ENCODE measurements at places on chromosomes 2 and 18. TPM values are rescaled to one million over a fixed set of nuclear protein-coding genes. Genes with fewer than 3 reads are reported as not detected.

The SPP2 gene
- 0.60 TPM for total RNA-seq

The MAP3K19 gene
- not detected for total RNA-seq

The MYO7B gene
- not detected for total RNA-seq

The TEKT4 gene
- total RNA-seq, result not detected

The MAL gene
- 0.64 TPM for total RNA-seq

DNA sequence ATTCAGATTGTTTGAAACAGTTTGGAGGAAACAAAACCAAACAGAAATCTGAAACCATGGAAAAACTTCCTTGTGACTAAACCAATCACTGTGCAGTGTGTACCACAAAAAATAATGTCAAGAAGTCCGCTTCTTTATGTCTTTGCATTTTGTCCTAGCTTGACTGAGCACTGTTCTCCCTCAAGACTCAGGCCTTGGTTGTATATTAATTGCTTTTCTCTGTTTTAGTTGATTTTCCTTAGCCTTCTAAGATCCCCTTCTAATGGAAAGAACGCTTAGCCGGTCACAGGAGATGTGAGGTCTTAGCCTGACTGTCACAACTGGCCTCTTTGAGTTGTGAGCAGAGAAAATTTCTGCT is 56.6 kb downstream of the LCLAT1 start:
- no peak overlapping the region for H3K27ac ChIP-seq
- no peaks in the 10 kb centered on the region for H3K36me3 ChIP-seq
- H3K4me3 ChIP-seq, result no peak overlapping the region
- H3K27me3 ChIP-seq, result no peaks in the 10 kb centered on the region

- no peaks in the 10 kb centered on the region for H3K27me3 ChIP-seq
- DNase-seq, result no peak
- no peak overlapping the region for H3K27ac ChIP-seq
- no peaks in the 10 kb centered on the region for H3K36me3 ChIP-seq
- H3K4me3 ChIP-seq, result no peak overlapping the region
- no peaks in the 10 kb centered on the region for H3K4me1 ChIP-seq
These were observed 701.4 kb downstream of the ERBB4 start for GRCh38 chr2:211837206-211837605.

GRCh38 chr2:222399038-222399783 is 25.1 kb upstream of the SGPP2 start:
- DNase-seq, result peak; percentile 10
- H3K27ac ChIP-seq, result no peak overlapping the region
- no peaks in the 10 kb centered on the region for H3K36me3 ChIP-seq
- no peaks in the 10 kb centered on the region for H3K4me1 ChIP-seq
- no peaks in the 10 kb centered on the region for H3K27me3 ChIP-seq

DNA sequence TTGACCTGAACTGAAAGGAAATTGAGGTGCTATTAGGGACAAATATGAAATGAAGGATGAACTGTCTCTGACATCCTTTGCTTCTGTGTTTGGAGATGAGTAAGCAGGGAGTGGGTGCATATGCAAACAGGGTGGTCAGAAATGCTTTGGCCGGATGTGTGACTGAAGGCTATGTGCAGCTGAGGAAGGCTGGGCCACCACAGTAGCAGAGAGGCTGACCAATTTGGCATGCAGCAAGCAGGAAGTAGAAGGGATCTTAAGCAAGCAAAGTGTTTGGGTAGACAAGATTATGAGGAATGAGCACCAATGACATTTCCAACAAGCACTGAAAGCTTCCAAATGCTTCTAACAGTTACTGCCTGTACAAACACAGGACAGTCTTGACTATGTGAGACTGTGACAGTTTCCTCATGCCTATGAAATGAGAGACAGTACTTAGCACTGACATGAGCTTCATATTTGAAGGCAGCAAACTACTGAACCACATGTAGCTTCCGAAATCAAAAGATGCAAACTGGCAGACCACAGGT is 3.3 kb upstream of the ACTR3 start:
- H3K36me3 ChIP-seq, result no peaks in the 10 kb centered on the region
- H3K27me3 ChIP-seq, result no peaks in the 10 kb centered on the region
- peak; percentile 22 for DNase-seq

GRCh38 chr2:40287773-40288172 is 164.1 kb downstream of the SLC8A1 start:
- no peaks in the 10 kb centered on the region for H3K27me3 ChIP-seq
- no peaks in the 10 kb centered on the region for H3K36me3 ChIP-seq
- no peak overlapping the region for H3K27ac ChIP-seq
- DNase-seq, result no peak
- H3K4me3 ChIP-seq, result no peak overlapping the region

GRCh38 chr18:38368886-38369285 is 803.3 kb upstream of the CELF4 start:
- H3K27me3 ChIP-seq, result no peaks in the 10 kb centered on the region
- DNase-seq, result no peak
- no peak overlapping the region for H3K27ac ChIP-seq
- H3K4me3 ChIP-seq, result no peak overlapping the region

GRCh38 chr2:138711812-138712211 is 68.4 kb downstream of the NXPH2 start:
- no peaks in the 10 kb centered on the region for H3K27me3 ChIP-seq
- H3K4me3 ChIP-seq, result no peak overlapping the region
- no peak overlapping the region for H3K27ac ChIP-seq
- H3K4me1 ChIP-seq, result peaks cover 14% of the 10 kb centered on the region
- H3K36me3 ChIP-seq, result no peaks in the 10 kb centered on the region

GRCh38 chr2:197108758-197109157 is 182.3 kb upstream of the PGAP1 start:
- H3K27me3 ChIP-seq, result no peaks in the 10 kb centered on the region
- no peaks in the 10 kb centered on the region for H3K36me3 ChIP-seq
- peaks cover 18% of the 10 kb centered on the region for H3K4me1 ChIP-seq
- DNase-seq, result peak; percentile 66
- H3K27ac ChIP-seq, result peak overlapping the region; percentile 76
- H3K4me3 ChIP-seq, result no peak overlapping the region

DNA sequence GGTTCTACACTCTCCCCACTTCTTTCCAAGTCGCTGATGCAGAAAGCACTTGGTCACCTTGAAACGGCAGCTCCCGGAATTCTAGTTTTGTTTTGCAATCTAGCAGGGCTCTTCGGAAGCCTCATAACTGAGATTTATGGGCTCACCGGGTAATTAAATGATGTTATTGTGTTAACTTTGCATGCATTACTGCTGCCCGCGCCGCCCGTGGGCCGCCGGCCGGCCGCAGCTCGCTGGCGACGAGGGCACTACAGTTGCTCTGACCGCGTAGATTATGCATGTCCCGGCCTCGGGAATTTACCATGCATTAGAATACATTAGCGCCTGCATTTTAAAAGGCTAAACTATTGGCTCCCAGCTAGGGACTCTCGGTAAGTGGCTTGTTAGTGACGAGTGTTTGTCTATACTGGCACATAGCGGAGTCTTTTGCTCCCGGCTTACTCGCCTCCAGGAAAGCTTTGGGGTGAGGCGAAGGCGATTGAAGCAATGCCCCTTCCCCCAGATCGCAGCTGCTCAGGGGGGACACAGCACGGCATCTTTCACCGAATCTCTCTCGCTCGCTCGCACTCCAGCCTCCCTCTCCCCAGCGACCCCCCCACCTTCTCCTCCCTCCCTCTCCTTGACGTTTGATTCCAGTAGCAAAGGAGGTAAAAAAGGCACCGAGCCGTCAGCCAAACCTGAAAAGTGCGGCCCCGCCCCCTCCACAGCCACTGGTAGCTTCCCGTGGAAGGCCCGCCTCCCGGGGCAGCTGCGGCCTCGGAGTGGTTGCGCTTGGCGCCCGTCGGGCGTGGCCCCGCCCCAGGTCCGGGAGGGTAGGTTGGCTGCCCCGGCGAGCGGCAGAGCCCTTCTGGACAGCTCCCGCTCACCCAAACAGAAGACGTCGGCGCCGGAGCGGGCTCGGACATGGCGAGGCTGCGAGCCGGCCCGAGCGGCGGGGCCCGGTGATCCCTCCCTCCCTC is at the start of gene ONECUT2:
TSS of gene ONECUT2 (plus strand) at position 839 of the 959 bp plus-strand sequence. CDS start 343 bp downstream, outside the sequence.
- H3K4me1 ChIP-seq, result peaks cover 31% of the 10 kb centered on the region
- peak; percentile 53 for DNase-seq
- H3K27ac ChIP-seq, result no peak within 1 kb of the TSS
- H3K36me3 ChIP-seq, result no peaks in the 10 kb centered on the region

- no peaks in the 10 kb centered on the region for H3K27me3 ChIP-seq
- no peaks in the 10 kb centered on the region for H3K36me3 ChIP-seq
- H3K4me1 ChIP-seq, result no peaks in the 10 kb centered on the region
- H3K27ac ChIP-seq, result peak overlapping the region; percentile 9
- no peak overlapping the region for H3K4me3 ChIP-seq
- DNase-seq, result no peak
These were observed 21.7 kb upstream of the NRP2 start for GRCh38 chr2:205660521-205661124.

GRCh38 chr2:132747046-132747445 is 77.0 kb upstream of the LYPD1 start:
- H3K4me1 ChIP-seq, result no peaks in the 10 kb centered on the region
- H3K27me3 ChIP-seq, result no peaks in the 10 kb centered on the region
- no peak for DNase-seq
- no peak overlapping the region for H3K27ac ChIP-seq

- no peak overlapping the region for H3K27ac ChIP-seq
- no peak for DNase-seq
- no peaks in the 10 kb centered on the region for H3K27me3 ChIP-seq
- H3K36me3 ChIP-seq, result no peaks in the 10 kb centered on the region
These were observed 112.8 kb upstream of the TMEFF2 start for GRCh38 chr2:192307530-192307929.

DNA sequence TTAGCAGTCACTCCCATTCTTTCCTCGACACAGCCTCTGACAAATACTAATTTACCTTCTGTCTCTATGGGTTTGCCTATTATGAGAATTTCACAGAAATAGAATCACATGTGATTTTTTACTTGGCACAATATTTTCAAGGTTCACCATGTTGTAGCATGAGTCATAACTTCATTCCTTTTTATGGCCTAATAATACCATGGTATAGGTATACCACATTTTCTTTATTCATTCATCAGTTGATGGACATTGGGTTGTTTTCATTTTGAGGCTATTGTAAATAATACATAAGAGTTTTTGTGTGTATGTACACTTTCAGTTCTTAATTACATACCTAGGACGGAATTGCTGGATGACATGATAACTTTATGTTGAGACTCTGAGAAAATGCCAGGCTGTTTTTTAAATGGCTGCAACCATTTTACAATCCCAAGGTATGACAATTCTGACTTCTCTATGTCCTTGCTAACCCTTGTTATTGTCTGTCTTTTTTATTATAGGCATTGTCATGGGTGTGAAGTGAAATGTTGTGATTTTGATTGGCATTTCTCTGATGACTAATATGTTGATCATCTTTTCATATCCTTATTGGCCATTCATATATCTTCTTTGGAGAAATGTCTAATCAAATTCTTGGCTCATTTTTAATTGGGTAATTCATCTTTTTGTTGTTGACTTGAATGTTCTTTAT is 87.9 kb downstream of the IRS1 start:
- no peak overlapping the region for H3K4me3 ChIP-seq
- no peaks in the 10 kb centered on the region for H3K27me3 ChIP-seq
- H3K36me3 ChIP-seq, result no peaks in the 10 kb centered on the region
- no peak overlapping the region for H3K27ac ChIP-seq
- no peaks in the 10 kb centered on the region for H3K4me1 ChIP-seq
- no peak for DNase-seq

GRCh38 chr2:110770959-110771431 is 38.6 kb downstream of the ACOXL start:
- H3K27ac ChIP-seq, result peak overlapping the region; percentile 81
- peak overlapping the region; percentile 42 for H3K4me3 ChIP-seq
- no peaks in the 10 kb centered on the region for H3K27me3 ChIP-seq

GRCh38 chr2:58702302-58702885 is 461.3 kb upstream of the FANCL start:
- H3K4me3 ChIP-seq, result no peak overlapping the region
- H3K27me3 ChIP-seq, result no peaks in the 10 kb centered on the region
- no peaks in the 10 kb centered on the region for H3K4me1 ChIP-seq
- DNase-seq, result no peak
- H3K27ac ChIP-seq, result no peak overlapping the region
- H3K36me3 ChIP-seq, result no peaks in the 10 kb centered on the region

DNA sequence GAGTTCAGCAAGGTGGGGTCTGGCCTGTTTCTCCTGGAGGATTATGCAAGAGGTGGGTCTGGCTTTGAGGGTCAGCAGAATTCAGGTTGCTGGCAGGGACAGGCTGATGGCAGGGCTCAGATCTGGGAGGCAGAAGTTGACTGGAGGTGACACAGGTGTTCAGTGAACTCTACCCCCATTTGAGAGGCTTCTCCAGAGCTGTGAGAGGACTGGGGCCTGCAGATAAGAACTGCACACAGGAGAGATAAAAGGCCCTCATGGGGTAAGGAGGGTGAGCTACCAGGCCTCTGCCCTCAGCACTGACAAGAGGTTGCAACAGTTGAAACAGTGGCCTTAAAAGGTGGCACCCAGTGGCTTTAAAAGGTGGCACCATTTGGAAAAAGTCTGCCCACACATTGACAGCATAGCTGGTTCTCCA is 13.1 kb downstream of the MOCOS start:
- no peak for DNase-seq
- H3K36me3 ChIP-seq, result no peaks in the 10 kb centered on the region
- H3K27me3 ChIP-seq, result no peaks in the 10 kb centered on the region
- no peaks in the 10 kb centered on the region for H3K4me1 ChIP-seq
